GM04503 (cell line): ENCODE measurements at places on chromosomes 16 and 17.

- no peak for DNase-seq
These were observed 13.0 kb upstream of the SALL1 start for GRCh38 chr16:51163894-51164566.

DNA sequence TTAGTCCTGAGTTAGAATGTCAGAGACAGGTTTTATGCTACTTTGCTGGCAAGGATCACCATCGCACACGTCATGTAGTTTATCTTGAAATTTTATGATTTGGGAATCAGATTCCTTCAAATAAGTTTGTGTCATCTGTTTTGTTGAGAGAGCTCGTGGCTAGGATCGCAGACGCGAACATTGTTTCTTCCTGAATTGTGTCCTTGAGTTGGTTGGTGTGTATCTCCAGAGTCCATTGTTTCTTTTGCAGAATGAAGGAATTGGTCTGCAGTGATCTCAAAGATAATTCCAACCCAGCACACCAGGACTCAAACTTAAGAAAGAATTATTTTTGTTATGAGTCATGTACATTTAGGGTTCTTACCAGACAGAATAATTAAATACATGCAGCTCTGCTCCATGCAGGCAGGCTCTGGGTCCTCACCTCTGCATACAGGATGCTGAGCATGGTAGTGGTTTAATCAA lies 51.6 kb downstream of the PRKCA start:
- DNase-seq = no peak

- no peak for DNase-seq
These were observed 11.4 kb downstream of the ITGAD start for GRCh38 chr16:31404353-31405064.

DNA sequence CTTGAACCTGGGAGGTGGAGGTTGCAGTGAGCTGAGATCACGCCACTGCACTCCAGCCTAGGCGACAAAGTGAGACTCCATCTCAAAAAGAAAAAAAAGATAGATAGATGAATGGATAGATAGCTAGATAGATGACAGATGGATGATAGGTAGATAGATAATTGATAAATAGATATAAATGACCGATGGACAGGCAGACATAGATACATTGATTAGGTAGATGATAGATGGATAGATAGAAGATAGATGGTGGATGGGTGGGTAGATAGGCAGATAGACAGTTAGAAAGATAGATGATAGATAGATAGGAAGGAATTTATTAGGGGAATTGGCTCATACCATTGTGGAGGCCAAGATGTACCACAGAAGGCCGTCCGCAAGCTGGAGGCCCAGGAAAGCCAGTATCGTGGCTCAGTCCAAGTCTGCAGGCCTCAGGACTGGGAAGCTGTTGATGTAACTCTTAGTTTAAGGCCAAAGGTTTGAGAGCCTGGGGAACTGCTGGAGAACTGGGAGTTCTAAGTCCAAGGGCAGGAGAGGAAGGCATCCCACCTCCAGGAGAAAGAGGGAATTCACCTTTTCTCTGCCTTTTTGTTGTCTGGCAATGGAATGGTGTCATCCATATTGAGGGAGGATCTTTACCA lies 156.1 kb downstream of the SEC14L1 start:
- no peak for DNase-seq

GRCh38 chr17:65228734-65229620 lies 91.8 kb downstream of the RGS9 start:
- no peak for DNase-seq

GRCh38 chr16:11389631-11390565 lies 44.6 kb downstream of the RMI2 start:
- no peak for DNase-seq

DNA sequence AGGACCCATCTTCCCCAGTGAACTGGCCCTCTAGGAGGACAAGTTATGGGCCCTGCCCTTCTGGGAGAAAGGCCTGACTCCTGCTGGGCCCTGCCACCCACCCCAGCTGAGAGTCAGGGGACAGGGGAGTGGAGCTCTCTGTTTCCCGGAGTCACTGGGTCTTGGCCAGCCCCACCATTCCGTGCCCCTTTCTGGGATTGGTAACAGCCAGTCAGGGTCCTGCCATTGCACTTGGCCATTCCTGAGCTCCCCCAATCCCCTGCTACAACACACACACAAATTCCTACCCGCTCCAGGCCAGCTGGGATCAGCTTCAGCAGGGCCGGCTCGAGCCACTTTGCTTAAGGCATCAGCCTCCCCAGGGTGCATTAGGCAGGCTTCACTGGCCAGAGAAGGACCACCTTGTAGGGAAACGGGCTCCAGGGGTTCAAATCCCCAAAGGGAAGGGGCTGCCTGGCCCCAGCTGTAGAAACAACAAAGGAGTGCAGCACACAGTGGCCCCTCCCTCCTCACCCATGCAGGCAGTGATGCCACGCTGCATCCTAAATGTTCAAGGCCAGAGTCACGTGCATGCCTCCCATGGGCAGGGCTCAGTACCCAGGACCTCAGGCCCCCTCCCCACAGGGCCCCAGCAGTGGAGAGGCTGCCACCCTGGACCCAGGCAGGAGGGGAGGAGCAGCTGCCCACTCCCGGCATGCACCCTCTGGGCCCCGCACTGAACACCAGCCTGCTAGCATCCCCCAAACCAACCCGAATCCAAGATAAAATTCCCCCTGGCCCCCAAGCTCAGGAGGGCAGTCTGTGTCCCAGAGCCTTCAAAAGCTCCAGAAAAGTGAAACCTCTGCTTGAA lies 37.7 kb downstream of the C16orf78 start:
- no peak for DNase-seq

DNA sequence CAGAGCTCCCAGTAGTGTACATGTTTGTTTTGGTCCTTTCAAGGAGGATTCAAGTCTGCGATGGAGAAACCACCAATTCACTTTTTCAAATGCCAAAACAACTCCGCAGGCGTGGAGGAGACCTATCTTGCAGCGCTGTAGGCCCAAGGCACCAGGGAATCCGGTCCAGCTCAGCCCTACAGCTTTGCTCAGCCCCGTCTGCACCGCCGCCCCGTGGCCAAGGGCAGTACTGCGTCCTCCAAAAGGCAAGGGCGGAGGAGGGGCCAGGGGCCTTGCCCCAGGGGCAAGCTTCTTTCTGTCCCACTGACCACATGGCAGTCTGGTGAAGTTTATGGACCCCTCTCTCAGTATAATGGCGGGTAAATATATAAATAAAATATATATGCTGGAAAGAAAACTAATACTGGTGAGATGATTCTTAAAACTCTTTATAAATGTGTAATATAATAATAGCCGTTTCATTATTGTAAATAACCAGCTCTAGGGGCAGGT lies 709 bp upstream of the CD300LG start:
- no peak for DNase-seq

DNA sequence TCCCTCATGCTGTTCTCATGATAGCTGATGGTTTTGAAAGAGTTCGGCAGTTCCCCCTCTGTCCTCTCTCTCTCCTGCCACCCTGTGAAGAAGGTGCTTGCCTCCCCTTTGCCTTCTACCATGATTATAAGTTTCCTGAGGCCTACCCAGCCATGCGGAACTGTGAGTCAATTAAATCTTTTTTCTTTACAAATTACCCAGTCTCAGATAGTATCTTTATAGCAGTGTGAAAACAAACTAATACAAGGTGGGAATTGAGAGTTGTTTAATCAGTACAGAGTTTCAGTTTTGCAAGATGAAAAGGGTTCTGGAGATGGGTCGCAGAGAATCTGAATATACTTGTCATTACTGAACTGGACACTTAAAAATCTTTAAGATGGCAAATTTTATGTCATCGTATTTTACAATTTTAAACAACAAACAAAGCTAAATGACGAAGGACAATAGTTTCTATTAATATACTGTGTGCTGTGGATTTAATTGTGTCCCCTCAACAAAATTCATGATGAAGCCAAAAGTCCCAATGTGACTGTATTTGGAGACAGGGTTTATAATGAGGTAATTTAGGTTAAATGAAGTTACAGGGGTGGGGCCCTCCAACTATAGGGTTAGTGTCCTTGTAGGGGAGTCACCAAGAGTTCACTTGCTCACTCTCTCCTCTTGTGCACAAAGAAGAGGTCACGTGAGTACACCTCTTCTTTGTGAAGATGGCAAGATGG lies 4.4 kb downstream of the MT3 start:
- no peak for DNase-seq

- DNase-seq = no peak
These were observed 24.0 kb downstream of the IL21R start for GRCh38 chr16:27425961-27426360.

DNA sequence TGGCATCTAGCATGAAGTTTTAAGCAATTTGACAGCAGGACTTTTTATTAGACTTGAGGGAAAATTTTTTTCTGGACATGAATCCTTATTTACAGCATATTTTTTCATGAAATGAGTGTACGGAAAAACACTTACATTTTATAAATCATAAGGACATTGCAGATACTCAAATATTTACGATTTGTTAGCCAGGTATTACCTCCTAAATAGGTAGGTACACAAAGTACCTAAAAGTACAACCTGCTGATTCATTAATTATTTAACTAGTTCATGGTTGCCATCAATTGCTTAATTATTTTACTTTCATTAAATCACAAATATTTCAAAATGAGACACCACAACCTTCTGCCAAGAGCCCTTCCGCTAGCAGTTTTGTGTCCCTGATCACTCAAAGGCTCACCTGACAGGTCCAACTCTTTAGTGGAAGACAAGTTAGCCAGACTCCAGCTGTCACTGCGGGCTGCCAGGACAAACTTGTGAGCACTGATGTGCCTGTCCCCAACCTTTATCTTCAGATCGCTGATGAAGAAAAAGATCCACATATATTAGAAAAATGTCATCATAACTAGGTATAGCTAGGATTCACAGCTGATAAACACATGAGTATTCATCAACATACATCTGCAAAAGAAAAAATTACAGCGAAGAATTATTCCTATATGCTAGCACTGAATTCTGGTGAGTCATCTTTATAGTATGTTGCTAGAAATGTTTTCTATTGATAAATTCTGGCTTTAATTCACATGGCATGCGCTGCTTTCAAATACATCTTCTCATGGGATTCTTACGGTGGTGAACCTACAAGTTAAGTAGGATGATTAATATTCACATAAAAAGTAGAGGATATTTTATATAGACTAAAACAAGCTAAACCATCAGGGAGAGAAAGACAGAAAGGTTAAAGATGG lies 28.2 kb downstream of the ANKFY1 start:
- no peak for DNase-seq
